ENCODE measurements at places on chromosomes 6 and 20. TPM values are rescaled to one million over a fixed set of nuclear protein-coding genes. Genes with fewer than 3 reads are reported as not detected.

DNA sequence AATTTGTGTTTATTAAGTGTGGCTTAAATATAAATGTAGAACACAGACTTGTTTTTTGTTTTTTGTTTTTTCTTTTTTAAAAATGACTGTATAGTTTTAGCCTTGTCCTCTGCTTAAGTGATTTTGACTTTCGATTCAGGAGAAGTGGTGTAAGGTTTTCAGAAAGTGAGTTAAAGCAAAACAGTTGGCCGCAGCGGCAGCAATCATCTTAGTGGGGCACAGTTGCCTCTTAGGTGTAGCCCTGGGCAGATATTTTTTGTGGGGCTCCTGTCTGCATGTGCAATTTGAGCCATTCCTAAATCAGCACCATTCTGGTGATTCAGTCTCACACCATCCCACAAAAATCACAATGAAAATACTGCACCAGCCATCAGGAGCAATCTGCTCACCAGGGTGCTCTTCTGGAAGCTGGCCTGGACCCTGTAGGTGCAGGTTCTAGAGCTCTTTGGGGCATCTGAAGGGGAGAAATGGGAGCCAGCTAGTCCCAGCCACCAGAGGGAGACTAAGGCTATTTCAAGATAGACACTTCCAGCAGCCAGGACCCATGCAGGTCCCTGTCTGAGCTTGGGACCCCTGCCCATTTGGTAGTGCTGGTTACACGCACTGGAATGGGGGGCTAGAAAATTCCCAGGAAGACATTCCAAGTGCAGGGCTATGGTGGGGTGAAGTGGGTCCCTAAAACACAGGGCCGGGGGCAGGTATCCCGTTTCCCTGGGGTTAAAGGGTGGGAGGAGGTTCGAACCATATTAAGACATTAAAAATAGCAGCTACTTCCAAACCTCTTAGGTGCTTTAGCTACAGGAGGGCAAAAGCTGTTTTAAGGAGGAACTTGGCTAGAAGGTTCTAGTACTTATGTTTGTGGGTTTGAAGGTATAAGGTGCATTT lies 156.6 kb downstream of the NFATC2 start:
- H3K4me1 ChIP-seq, result peaks cover 15% of the 10 kb centered on the region
- H3K36me3 ChIP-seq, result no peaks in the 10 kb centered on the region
- H3K27ac ChIP-seq, result no peak overlapping the region

- no peak for DNase-seq
- H3K4me3 ChIP-seq, result no peak overlapping the region
- no peak overlapping the region for H3K27ac ChIP-seq
- peaks cover 27% of the 10 kb centered on the region for H3K27me3 ChIP-seq
- H3K36me3 ChIP-seq, result no peaks in the 10 kb centered on the region
- H3K4me1 ChIP-seq, result peaks cover 27% of the 10 kb centered on the region
Measured at GRCh38 chr6:70310063-70310694, 7.3 kb upstream of the COL9A1 start.

- H3K36me3 ChIP-seq, result peaks cover 8% of the 10 kb centered on the region
- peaks cover 6% of the 10 kb centered on the region for H3K4me1 ChIP-seq
- no peak overlapping the region for H3K27ac ChIP-seq
- H3K27me3 ChIP-seq, result no peaks in the 10 kb centered on the region
- H3K4me3 ChIP-seq, result no peak overlapping the region
- DNase-seq, result no peak
Measured at GRCh38 chr6:13648850-13649249, 33.7 kb downstream of the NOL7 start.

WFDC10B gene
- total RNA-seq, result not detected

UST gene
- 6.3 TPM for total RNA-seq

GRCh38 chr20:58194175-58194791 lies 34.2 kb downstream of the ANKRD60 start:
- no peak overlapping the region for H3K27ac ChIP-seq
- DNase-seq, result no peak
- H3K4me3 ChIP-seq, result no peak overlapping the region
- no peaks in the 10 kb centered on the region for H3K36me3 ChIP-seq

DNA sequence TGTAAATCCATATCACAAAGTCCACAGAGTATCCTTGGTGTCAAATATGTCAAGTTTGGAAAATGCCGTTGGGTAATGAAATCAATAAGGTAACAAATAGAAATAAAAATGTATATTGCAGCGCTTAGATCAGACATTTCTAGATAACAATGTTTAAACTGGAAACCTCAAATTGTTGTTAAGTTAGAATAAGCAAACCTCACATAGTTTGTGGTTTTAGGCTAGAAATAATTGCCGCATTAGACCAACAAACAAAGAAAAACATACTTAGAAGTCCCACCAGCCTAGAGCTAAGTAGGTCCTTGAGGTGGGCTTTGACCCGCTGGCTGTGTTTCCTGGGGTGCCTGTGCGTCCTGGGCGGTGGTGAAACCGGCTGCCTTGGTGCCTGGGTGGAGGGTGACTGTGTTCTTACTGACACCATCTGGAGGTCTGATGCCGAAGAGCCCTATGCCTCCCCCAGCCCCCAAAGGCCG lies 71.4 kb downstream of the DACT2 start:
- no peaks in the 10 kb centered on the region for H3K36me3 ChIP-seq
- no peak overlapping the region for H3K27ac ChIP-seq
- H3K4me1 ChIP-seq, result peaks cover 21% of the 10 kb centered on the region

DNA sequence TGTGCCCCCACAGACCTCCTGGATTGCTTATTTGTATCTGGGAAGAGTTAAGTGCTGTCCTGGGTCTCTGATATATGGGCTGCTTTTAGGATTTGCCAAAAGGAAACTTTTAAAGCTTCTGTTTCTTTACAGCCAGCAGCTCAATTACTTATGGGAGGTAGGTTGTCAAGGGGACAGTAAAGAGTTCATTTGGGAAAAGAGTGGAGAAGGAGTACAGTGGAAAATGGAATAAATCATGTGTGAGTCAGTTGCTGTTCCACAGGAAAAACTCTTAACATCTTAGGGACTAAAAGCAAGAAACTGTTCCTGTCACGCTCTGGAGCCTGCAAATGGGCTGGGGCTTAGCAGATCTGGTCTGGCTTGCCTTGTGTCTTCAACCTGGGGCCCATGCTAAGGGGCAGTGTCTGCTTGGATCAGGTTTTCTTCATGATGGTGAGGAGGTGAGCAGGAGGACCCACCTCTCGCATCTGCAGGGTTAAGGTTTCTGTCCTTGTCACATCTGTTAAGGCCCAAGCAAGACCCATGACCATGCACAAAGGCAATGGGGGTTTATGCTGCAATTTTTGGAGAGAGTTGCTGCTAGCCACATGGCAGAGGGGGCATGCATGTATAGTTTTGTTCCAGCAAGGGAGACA lies 8.7 kb upstream of the CST1 start:
- no peaks in the 10 kb centered on the region for H3K4me1 ChIP-seq
- no peak overlapping the region for H3K27ac ChIP-seq
- DNase-seq, result no peak
- H3K27me3 ChIP-seq, result peaks cover 19% of the 10 kb centered on the region
- H3K4me3 ChIP-seq, result no peak overlapping the region

WFDC2 gene
- 61.3 TPM for total RNA-seq

GRCh38 chr6:18110162-18110561 lies 12.3 kb downstream of the NHLRC1 start:
- no peaks in the 10 kb centered on the region for H3K4me1 ChIP-seq
- peaks cover 9% of the 10 kb centered on the region for H3K36me3 ChIP-seq
- H3K27me3 ChIP-seq, result no peaks in the 10 kb centered on the region
- H3K4me3 ChIP-seq, result no peak overlapping the region

- no peak for DNase-seq
- H3K4me3 ChIP-seq, result no peak overlapping the region
- H3K36me3 ChIP-seq, result no peaks in the 10 kb centered on the region
- no peaks in the 10 kb centered on the region for H3K4me1 ChIP-seq
Measured at GRCh38 chr6:137150072-137150471, 23.4 kb downstream of the IL22RA2 start.

DNA sequence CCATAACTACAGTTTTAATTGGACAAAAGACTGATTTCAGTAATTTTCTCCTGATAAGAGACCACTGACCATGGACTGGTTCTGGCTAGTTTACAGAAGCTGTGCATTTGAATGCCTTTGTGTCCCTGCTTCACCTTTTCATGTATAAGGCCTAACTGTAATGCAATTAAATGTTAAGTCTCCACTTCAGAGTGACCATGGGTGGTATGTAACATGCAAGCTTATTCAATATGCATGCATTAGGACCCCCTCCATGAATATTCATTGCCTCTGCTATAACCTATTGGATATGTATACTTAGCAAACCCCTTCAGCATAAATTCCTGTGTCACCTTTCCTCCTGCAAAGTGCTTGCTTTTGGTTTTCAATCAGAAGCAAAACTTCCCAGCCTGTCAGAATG lies 2.2 kb downstream of the UBD start:
- H3K4me3 ChIP-seq, result no peak overlapping the region
- H3K4me1 ChIP-seq, result peaks cover 8% of the 10 kb centered on the region
- H3K27me3 ChIP-seq, result peaks cover 89% of the 10 kb centered on the region
- no peaks in the 10 kb centered on the region for H3K36me3 ChIP-seq

GRCh38 chr20:16222859-16223411 lies 350.3 kb downstream of the KIF16B start:
- H3K36me3 ChIP-seq, result no peaks in the 10 kb centered on the region
- no peak for DNase-seq
- no peak overlapping the region for H3K4me3 ChIP-seq
- H3K27ac ChIP-seq, result no peak overlapping the region
- peaks cover 6% of the 10 kb centered on the region for H3K27me3 ChIP-seq

DNA sequence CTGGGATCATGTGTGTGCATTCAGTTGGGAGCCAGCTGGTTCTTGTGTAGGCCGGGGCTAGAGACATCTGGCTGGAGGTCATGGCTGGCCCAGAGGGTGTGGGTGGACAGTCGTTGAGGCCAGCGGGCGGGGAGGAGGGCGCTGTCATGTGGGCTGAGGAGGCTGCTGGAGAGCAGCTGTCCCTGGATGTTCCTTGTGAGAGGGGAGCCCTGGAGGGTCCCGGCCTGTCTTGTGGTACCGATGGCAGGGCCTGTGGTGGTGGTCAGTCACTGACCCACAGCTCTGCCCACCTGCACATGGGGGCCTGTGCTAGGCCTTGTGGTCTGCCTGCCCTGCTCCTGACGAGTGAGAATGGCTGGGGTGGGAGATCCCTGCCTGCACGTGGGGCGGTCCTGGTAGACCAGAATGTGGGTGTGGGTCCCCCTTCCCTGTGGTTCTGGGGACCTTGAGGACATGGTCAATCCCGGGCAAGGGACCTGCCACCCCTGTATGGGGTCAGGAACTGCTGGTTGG lies 1.9 kb upstream of the C20orf204 start:
- no peak overlapping the region for H3K4me3 ChIP-seq
- peaks cover 18% of the 10 kb centered on the region for H3K27me3 ChIP-seq
- peaks cover 2% of the 10 kb centered on the region for H3K4me1 ChIP-seq
- peaks cover 11% of the 10 kb centered on the region for H3K36me3 ChIP-seq

- peaks cover 6% of the 10 kb centered on the region for H3K4me1 ChIP-seq
- no peaks in the 10 kb centered on the region for H3K27me3 ChIP-seq
- no peak for DNase-seq
- H3K36me3 ChIP-seq, result no peaks in the 10 kb centered on the region
- H3K4me3 ChIP-seq, result no peak overlapping the region
Measured at GRCh38 chr6:161921602-161922395, 647.9 kb upstream of the AGPAT4 start.

- DNase-seq, result no peak
- H3K27me3 ChIP-seq, result no peaks in the 10 kb centered on the region
- H3K4me1 ChIP-seq, result peaks cover 29% of the 10 kb centered on the region
- peaks cover 4% of the 10 kb centered on the region for H3K36me3 ChIP-seq
- H3K4me3 ChIP-seq, result no peak overlapping the region
Measured at GRCh38 chr20:33790566-33790965, 20.6 kb upstream of the CHMP4B start.

BAK1 gene
- 14.0 TPM for total RNA-seq

DNA sequence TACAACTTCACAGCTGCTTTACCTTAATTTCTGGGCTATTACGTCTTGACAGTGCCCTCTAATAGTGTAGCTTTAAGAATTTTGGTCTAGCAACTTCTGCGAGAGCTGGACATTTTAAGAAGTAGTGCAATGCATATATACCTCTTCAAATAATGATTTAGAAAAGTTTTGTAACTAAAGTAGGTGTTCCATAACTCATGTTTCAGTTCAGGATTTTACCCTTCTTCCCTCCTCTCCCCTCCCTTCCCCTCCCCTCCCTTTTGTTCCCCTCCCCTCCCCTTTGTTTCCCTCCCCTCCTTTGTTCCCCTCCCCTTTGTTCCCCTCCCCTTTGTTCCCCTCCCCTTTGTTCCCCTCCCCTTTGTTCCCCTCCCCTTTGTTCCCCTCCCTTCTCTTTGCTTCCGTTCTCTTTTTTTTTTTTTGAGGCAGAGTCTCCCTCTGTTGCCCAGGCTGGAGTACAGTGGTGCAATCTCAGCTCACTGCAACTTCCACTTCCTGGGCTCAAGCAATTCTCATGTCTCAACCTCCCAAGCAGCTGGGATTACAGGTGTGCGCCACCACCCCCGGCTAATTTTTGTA lies 28.8 kb upstream of the TRAM2 start:
- no peak overlapping the region for H3K27ac ChIP-seq
- DNase-seq, result no peak
- H3K36me3 ChIP-seq, result no peaks in the 10 kb centered on the region
- H3K4me3 ChIP-seq, result no peak overlapping the region
- H3K4me1 ChIP-seq, result peaks cover 20% of the 10 kb centered on the region

NKX2-2 gene
- not detected for total RNA-seq

BANF2 gene
- total RNA-seq, result not detected

LY6G5C gene
- total RNA-seq, result 2.3 TPM

- H3K27ac ChIP-seq, result no peak overlapping the region
- H3K27me3 ChIP-seq, result no peaks in the 10 kb centered on the region
- peaks cover 1% of the 10 kb centered on the region for H3K36me3 ChIP-seq
- H3K4me3 ChIP-seq, result no peak overlapping the region
- no peak for DNase-seq
Measured at GRCh38 chr6:88650029-88650619, 313.3 kb downstream of the RNGTT start.

DNA sequence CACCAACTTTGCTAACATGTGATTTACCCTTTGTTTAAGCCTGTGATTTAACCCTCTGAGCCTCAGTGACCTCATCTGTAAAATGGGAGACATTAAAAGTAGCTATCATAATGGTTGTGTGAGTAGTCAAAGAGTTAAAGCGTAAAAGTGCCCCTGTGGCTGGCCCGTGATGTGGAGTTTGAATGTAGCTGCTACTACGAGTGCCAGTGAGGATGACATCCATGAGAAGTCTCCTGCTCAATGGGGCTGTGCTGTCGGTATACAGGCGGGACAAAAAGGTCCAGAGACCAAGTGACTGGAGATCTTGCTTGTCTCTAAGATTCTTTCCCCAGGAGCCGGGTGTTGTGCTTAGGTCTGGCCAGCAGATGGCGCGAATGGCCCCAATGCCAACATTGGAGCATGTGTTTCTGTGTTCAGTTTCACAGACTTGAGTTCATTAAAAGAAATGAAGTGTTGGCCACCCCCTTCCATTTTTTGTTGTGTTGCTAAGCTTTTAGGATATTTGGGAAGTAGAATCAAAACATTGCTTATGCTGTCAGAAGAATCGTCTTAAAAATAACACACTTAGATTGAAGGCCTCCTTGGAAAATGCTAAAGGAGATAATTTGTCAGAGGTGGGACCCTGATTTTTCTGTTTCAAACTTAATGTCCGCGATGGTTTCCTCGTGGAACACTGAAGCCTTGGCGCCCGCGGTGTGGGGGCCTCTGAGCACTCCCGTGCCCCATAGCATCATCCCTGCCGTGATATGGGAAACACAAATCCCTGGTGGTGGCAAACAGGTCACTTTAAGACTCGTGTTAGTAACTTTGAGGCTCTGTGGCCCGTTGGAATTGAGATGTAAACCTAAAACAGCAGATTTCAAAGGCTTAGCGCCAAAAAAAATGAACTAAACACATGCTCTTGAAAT lies 9.3 kb upstream of the RBM38 start:
- no peaks in the 10 kb centered on the region for H3K27me3 ChIP-seq
- no peaks in the 10 kb centered on the region for H3K4me1 ChIP-seq
- H3K4me3 ChIP-seq, result no peak overlapping the region
- peaks cover 20% of the 10 kb centered on the region for H3K36me3 ChIP-seq
- DNase-seq, result peak; percentile 88

Data from mesothelial cell of epicardium (in vitro differentiated cells).